ENCODE measurements at places on chromosomes 5 and 9.

- DNase-seq: no peak
Observed at GRCh38 chr9:126328407-126328806, 1.8 kb downstream of the MVB12B start.

DNA sequence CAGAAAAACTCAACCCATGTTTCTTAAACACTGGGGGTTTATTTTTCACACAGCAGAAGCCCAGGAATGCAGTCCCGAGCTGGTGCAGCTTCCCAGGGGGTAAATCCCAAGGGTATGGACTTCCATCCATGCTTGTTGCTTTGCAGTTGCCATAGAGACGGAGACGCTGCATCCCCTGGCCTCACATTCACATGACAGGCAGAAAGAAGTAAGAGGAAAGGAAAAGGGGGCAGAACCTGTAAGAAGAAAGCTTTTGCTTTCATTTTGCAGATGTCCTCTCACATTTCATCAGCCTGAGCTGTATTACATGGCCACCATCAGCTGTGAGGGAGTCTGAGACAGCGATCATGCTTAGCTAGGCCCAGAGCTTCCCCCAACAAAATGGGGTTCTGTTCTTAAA lies 321.0 kb downstream of the AGTPBP1 start:
- DNase-seq: no peak

GRCh38 chr9:33101104-33101951 lies 24.9 kb upstream of the SMU1 start:
- DNase-seq: peak; percentile 33

DNA sequence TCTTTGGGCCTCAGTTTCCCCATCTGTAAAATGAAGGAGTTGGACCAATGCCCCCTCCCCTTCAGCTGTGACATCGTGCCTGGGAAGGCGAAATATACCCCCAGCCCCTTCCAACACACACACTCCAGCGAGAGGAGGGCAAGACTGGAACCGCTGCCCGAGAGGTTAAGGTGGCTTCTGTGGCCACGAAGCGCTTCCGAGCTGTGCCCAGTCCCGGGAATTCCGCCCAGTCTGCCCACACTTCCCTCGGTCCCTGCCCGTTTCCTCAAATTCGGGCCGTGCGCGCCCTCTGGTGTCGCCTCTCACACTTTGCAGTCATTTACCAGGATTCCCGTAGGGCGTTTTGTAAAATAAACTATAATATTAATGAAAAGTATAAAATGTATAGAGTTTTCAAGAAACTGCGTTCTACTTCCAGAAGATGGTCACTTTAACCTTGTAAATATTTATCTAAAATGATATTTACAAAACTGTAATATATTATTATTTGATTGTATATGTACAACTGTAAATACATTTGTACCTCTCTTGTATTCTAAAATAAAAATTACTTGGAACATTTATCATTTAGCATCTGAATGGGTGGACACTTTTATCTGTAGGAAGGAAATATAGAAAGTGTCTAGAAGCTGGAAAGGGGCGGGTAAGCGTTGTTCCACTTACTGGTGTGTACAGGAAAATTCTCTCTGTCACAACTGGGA lies 11.0 kb upstream of the EXOSC2 start:
- peak; percentile 60 for DNase-seq

- no peak for DNase-seq
Observed at GRCh38 chr9:7909537-7909936, 110.0 kb upstream of the DMAC1 start.

GRCh38 chr9:107706701-107707427 lies 217.3 kb upstream of the KLF4 start:
- peak; percentile 41 for DNase-seq

Measured in NCI-H226 (cell line).